AG09309 (cell line): ENCODE measurements at places on chromosomes 5 and 9.

DNA sequence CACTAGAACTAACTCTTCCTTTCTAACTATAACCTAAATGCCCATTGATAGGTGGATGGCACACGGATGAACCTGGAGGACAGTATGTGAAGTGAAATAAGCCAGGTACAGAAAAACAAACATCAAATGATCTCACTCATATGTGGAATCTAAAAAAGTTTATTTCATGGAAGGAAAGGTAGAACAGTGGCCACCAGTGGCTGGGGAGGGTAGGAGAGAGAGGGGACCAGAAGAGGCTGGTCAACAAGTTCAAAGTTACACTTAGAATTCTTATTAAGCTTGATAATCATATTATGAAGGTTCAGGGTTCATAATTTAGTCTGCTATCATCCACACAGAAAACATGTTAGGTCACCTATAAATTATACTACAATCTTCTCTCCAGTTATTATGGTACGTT, 107.6 kb upstream of the SLC12A2 start:
- DNase-seq: no peak

GRCh38 chr5:92678640-92679039, 902.4 kb downstream of the NR2F1-AS1 start:
- DNase-seq: no peak

GRCh38 chr5:74040065-74040551, 414.1 kb downstream of the ARHGEF28 start:
- peak; percentile 73 for DNase-seq

DNA sequence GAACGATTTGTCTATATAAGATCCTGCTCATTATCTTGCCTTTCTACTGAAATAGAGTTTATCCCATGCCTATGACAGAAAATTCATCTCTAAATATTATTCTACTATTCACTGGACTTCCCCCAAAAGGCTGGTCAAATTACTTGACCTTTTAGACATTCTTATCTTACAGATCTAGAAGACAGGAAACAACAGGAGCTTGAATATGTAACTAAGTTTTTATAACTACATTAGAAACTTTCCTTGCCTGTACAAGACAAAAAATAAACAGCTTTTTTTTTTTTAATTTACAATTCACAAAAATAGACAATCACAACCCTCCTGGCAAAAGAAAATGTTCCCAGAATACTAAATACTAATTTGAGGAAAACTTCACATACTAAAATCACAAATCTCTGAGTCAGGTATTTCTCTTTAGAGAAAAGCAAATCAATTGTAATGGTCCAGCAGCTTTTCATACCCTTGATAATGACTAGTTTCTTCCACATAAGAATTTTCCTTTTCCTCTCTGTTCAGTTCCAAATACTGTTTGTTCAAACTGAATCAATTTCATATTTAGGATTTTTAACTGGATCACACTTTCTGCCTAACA, 68.6 kb downstream of the MLLT3 start:
- no peak for DNase-seq

- no peak for DNase-seq
These were observed 126.2 kb downstream of the PTTG1 start for GRCh38 chr5:160547872-160548271.

DNA sequence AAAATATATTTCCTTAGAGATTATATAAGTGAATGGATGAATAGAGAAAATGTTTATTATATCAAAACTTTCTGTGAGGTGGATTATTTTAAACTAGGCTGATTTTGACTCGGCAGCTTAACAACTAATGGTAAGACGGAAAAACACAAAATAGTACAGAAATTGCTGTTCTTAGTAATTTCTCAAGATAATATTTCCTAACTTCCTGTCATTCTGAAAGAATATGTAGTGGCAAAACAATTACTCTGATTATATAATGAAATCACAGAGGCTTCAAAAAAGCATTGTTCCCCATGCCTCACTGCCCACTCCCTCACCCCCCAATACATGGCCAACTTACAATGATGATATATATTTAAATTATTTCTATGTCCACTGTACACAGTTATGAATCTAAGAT, 85.4 kb downstream of the YTHDC2 start:
- DNase-seq: no peak

DNA sequence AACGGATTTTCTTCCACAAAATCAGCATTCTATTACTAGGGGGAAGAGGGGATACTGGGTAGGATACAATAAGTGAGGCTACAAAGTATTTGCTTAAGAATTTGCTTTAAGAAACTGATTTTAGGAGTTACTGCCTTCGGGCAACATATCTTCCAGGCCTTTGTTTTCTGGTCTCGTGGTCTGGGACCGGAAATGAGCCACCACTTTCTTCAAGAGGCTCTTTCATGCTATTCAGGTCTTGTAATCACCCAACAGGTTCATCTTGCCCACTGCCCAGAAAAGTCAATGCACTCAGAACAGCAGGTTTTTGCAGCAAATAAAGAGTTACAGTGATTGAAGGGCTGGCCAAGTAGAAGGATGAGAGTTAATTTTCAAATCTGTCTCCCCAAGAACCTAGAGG, 6.6 kb upstream of the AOPEP start:
- DNase-seq: no peak

DNA sequence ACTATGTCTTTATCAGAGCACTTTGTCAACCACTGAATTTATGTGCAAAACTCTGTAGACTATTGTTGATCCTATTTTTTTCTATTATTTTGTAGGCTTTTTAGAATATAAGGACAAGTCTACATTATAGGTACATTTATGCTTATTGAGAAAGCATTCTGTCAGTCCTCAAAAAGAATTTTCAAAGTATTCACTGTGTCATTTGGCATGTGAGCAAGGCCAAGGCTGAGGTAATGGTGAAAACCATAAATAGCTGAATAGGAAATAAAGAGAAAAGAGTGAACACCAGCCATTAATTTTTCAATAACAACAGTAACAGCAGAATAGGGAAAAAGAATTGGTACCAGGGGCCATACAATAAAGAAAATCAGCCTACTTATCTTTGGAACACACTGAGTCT, 21.0 kb downstream of the SKIC3 start:
- DNase-seq: no peak

- DNase-seq: no peak
These were observed 5.9 kb upstream of the NACC2 start for GRCh38 chr9:136100700-136101614.

GRCh38 chr5:111641533-111642233, 115.3 kb downstream of the NREP start:
- DNase-seq: peak; percentile 49

DNA sequence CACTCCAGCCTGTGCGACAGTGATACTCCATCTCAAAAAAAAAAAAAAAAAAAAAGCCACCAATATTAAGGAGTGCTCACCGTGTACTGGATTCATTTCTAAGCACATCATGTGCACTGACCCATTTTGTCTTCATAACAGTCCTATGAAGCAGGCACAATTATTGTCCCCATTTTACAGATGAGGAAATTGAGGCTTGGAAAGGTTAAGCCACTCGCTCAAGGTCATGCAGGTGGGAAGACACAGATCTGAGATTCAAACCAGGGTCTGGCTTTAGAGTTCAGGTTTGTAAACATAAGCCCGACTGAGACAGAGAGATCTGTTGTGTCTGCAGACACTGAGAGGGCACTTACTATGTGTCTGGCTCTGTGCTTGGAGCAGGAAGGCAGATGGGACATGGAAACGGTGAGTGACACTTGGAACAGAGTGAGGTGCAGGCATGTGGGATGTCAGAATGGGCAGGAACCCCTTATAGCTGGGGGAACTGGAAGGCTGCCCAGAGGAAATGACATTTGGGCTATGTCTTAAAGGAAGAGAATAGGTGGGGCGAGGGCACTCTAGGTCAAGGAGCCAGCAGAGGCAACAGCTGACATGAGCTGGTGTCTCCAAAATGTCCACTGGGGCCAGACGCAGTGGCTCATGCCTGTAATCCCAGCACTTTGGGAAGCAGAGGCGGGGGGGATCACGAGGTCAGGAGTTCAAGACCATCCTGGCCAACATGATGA, 69.9 kb downstream of the STK10 start:
- DNase-seq: no peak

GRCh38 chr5:162190-162564, 29.1 kb upstream of the LRRC14B start:
- DNase-seq: no peak

DNA sequence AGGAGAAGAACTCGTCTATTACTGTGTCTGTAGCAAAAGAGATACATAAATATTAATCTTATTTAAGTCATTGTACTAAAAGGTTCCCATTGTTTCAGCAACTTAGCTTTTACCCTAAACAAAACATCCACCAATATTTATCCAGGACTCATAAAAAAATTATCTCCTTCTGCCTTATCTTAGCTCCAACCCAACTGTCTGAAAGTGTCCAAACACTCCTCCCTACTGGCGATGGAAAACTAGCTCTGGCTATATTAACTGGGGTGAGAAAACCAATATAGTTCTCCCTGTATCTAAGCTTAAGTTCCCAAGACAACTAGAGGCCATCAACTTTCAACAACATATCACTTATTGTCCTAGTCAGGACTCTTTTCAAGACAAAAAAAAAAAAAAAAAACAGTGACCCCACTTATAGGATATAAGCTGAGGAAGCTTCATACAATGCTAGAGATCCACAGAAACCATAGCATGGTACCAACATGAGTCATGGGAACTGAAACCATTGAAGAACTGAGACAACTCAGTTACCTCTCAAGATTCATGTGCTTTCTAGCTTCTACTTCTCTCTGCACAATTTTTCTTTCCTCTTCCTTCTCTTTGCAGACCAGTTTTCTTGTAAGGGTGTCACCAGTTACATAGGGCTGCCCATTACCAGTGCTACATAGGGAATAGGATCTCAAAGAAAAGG, 150.7 kb upstream of the RASA1 start:
- DNase-seq: no peak

DNA sequence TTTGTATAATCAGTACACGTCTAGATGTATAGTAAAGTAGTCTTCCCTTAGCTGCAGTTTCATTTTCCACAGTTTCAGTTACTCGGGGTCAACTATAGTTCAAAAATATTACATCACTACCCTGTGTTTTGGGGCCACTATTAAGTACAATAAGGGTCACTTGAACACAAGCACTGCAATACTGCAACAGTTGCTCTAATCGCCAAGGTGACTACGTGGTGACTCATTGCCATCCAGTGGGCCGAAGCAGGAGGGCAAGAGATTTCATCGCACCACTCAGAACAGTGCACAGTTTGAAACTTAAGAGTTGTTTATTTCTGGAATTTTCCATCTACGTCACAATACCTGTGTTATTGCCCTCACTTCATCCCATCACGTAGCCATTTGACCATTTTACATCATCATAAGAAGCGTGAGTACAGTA, at the start of gene ARL14EPL:
TSS of gene ARL14EPL (plus strand) at position 379 of the 424 bp plus-strand sequence. CDS start 18,994 bp downstream, outside the sequence.
- DNase-seq: peak; percentile 44

- no peak for DNase-seq
These were observed 22.0 kb upstream of the ADRA1B start for GRCh38 chr5:159894149-159894720.

GRCh38 chr5:141369994-141370848, at the start of gene PCDHGB3:
Gene PCDHGB3, plus strand, starts transcription at chr5:141370242. Its CDS starts 153 bp downstream, at chr5:141370395.
- no peak for DNase-seq

- DNase-seq: peak; percentile 45
These were observed 22.2 kb downstream of the AHRR start for GRCh38 chr5:343461-344401.

- DNase-seq: no peak
These were observed 128.3 kb downstream of the GPBP1 start for GRCh38 chr5:57302164-57302563.

- no peak for DNase-seq
These were observed 10.6 kb upstream of the SAP30L start for GRCh38 chr5:154435226-154435625.

DNA sequence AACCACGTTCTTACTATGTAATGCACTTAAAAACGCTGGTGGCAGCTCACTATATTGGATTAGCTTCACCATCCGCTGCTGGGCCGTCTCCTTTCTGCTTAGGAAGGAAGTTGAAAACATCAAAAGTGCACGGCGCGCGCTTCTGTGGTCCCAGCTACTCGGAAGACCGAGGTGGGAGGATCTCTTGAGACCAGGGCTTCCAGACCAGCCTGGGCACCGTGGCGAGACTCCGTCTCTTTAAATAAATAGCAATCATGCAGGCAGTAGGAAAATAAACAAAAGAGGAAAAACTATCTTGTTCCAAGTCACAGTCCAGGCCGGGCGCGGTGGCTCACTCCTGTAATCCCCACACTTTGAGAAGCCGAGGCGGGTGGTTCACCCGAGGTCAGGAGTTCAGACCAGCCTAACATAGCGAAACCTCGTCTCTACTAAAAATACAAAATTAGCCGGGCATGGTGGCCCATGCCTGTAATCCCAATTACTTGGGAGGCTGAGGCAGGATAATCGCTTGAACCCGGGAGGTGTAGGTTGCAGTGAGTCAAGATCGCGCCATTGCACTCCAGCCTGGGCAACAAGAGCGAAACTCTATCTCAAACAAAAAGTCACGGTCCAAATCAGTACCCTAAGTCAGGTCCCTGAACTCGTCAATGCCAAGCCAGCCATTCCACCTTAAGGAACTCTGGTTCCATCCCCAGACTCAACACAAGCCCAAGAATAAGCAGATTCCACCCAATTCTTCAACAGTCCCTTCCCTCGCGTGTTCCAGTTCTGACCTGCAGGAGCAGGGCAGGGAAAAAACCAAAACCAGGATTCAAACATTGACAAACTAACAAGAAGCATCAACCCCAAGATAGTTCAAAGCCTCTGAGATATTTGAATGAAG, 1.0 kb upstream of the GOLGA1 start:
- DNase-seq: peak; percentile 5

- DNase-seq: no peak
These were observed 39.6 kb upstream of the SLC6A19 start for GRCh38 chr5:1161833-1162229.

GRCh38 chr9:93673021-93673838, 96.8 kb downstream of the PHF2 start:
- DNase-seq: no peak

DNA sequence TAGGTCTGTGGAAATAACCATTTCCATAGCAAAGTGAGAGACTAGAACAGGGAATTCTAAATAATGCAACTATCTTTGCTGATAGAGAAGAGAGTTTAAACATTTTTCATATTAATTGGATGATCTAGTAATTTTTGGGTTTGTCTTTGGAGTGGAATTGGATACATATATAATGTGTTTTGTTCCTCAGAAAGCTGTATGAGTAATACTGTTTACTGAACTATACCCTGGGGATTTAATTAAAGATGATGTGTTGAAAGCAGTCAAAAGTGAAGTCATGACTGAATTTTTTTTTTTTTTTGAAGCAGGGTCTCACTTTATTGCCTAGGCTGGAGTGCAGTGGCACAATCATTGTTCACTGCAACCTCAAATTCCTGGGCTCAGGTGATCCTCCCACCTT, 17.9 kb downstream of the FER start:
- DNase-seq: no peak

- DNase-seq: no peak
These were observed 37.6 kb upstream of the CAST start for GRCh38 chr5:96624596-96624995.

DNA sequence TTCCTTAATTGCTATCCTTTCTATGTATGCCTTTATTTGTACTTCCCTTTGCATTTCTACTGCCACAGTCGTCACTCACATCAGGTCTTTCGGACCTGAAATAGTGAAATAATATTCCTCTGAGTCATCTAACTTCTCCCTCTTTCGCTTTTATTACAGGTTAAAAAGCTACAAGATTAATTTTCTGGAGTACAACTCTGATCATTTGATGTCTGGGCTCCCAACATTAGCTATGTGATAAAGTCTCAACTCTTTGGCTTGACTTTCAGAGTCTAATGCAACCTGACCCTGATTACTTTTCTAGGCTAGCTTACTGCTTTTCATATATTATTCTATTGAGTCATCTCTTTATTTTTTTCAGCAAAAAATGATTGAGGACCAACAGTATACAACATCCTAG, 638.8 kb upstream of the WWC1 start:
- DNase-seq: no peak

GRCh38 chr5:68528821-68529273, 313.3 kb downstream of the PIK3R1 start:
- DNase-seq: no peak
